ENCODE measurements at places on chromosomes 6 and 20.

GRCh38 chr20:3239867-3240775 lies 1.1 kb upstream of the SLC4A11 start:
- DNase-seq = no peak

- no peak for DNase-seq
These were observed 46.8 kb downstream of the THEMIS start for GRCh38 chr6:127854009-127854408.

DNA sequence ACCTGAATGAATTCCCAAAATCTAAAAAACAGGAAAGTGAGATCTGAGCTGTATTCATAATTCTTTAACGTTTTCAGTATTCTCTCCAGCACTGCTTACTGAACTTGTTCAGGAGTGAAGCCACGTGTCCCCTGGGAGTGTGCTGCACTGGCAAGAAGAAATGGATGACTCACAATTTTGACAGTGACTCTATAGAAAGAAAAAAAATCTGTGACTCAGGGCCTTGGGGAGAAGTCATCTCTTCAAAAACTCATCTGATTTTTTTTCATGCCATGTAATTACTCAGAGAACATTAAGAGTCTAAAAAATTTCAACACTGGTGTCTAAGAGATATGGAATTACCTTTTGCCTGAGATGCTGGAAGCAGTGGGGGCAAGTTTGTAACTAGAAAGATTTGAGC lies 39.7 kb downstream of the ANKEF1 start:
- DNase-seq = no peak

GRCh38 chr20:9415426-9415825 lies 99.0 kb upstream of the LAMP5 start:
- DNase-seq = no peak
